ENCODE measurements at places on chromosomes 1 and 21.
A peak's percentile ranks its signal among the peaks of the same experiment; 100 is the strongest.

- no peak for DNase-seq
Measured at GRCh38 chr1:199877526-199878384, 149.8 kb upstream of the NR5A2 start.

DNA sequence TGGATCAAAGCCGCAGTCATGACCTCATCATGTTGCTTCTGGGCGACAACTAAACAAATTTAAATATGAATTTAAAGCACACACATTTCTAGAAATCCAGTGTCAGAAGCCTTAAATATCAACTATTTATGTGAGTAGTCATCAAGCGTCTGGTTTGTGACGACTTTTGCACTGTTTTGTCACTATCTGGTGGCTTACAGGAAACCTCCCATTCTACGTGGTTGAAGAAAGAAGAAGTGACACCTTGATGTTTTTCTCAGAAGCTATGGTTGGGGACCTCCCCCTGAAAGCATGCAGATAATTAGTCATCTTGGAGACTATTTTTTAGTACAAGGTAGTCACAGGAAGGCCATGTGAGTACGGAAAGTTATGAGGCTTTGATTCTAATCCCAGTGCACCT lies 58.5 kb downstream of the TENT5C start:
- DNase-seq, result peak; percentile 25

DNA sequence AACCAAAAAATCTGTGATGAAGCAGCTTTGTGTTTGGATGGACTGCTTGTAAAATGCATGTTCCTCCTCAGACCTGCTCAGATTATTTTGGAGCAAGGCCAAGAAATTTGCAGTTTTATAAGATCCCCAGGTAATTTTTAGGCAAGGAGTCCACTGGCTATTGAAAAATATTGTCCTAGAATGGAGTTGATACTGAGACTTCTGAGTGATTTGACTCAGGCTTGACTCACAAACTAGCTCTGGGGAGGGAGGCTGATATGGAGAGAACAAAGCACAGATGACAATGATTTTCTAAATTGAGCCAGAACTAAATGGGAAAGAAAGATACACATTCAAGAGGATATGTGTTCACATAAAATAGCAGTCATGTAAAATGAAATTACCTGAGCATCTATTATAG lies 36.7 kb downstream of the AGL start:
- DNase-seq, result no peak

DNA sequence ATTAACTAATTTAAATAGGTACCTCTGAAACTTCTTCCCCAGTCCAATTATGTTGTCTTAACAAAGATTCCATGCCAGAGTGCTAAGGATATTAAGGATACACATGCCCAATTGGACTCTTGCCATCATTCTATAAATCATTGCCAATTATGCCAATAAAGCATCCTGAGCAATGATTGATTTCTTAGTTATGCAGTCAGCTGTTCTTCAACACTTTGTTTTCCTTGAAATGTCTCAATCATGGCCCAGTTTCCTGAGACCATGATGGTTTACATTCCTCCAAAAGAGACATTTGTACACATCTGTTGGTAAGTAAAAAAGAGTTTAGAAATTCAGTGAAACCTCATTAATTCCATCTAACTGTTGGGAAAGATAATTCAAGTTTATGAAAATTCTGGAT lies 180.4 kb upstream of the PKN2 start:
- no peak for DNase-seq

DNA sequence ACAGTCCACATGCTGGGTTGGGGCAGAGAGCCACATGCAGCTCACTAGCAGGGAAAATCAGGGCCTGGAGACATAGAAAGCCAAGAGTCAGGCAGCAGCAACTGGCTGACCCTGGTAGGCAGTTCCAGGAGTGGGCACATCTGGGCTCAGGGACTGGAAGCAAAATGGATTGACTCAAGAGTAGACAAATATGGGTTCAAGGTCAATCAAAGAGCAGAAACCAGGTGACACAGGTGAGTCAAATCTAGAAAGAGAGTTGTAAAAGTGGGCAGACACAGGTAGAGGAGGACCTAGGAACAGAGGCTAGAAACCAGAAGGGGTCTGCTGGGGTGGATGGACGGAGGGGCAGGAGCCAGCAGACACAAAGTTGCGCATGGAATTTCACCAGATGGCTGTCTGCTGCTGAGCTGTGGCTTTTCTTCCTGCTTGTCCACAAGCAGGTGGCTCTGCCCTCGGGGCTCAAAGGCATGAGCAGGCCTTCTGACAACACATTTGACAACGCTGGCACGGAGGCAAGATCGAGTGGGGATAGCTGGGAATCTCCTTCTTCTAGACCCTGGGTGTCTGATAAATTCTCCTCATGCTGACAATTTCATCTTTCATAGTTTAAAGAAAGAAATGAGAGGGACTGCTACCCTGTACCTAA lies 40.8 kb upstream of the IGSF3 start:
- no peak for DNase-seq

DNA sequence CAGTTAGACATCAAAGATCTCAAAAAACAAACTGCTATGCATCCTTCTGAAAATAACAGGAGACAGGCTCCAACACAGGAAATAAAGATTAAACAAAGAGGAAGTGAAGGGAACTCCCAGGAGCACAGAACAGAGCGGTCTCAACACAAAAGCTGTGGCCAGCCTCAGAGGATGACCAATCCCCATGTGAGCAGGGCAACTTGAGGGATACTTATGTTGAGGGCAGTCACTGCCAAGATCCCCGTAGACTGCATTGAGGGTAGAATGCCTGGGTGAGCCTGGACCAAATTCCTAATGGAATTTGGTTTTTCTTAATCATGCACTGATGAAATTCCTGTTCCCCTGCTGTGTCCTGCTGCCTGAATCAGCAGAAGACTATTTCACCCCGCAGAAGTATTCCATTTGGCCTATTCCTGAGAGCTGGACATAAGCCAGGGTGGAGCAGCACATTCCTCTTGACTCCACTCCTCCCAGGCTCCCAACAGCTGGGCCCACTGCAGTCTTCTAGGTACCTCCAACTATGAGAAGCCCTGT lies 49.0 kb downstream of the JAK1 start:
- no peak for DNase-seq

- DNase-seq, result no peak
Measured at GRCh38 chr1:47758341-47759250, 238.6 kb downstream of the TRABD2B start.

- DNase-seq, result no peak
Measured at GRCh38 chr1:243718893-243719292, 131.2 kb downstream of the AKT3 start.

- DNase-seq, result no peak
Measured at GRCh38 chr1:182293119-182293589, 98.4 kb downstream of the GLUL start.

DNA sequence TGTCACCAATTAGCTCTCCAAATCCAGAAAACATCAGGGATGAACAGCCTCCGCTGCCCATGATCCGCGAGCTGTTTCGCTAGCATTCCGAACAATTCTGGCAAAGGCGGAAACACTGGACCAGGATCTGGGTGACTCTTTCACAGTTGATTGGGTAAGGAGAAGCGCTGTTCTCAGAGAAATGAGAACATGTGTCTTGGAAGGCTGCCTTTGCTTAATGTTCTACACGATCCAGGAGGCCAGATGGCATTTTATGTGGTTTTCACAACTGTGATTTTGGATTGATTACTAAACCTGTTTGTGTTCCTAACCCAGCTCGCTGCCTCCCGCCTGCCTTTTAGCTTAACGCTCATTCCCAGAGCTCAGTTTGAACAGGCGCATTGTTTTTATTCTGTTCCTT lies 144.0 kb downstream of the KIF26B start:
- DNase-seq, result no peak

- no peak for DNase-seq
Measured at GRCh38 chr1:153362187-153362775, 4.6 kb downstream of the S100A9 start.

- no peak for DNase-seq
Measured at GRCh38 chr1:172360985-172361384, 59.5 kb upstream of the C1orf105 start.

All from activated T-cell treated with anti-CD3 and anti-CD28 coated beads, Interleukin-2, amount 50 U/mL, for 48 hours (primary cell).